ENCODE measurements at places on chromosomes 7 and 10.

GRCh38 chr7:102261451-102261850 is 25.2 kb upstream of the SH2B2 start:
- DNase-seq: no peak

DNA sequence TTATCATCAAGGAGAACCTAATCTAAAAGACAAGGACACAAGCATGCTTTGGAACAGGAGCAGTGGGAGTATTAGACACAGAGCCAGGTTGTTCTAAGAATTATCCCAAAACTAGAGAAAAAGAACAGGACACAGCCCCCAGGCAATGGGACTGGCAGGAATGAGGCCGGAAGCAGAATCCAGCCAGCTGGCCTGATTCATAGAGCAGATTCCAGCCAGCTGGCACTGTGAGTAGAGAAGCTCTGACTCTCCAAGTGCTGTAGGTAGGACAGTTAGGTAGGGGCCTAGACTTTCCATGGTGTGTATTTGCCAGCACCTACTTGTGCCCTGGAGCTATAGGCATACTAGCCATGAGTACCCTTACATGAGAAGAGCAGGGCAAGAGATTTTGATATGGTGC is 13.3 kb upstream of the RAB18 start:
- DNase-seq: no peak

GRCh38 chr10:103506061-103506460 is 12.6 kb downstream of the NEURL1 start:
- no peak for DNase-seq

DNA sequence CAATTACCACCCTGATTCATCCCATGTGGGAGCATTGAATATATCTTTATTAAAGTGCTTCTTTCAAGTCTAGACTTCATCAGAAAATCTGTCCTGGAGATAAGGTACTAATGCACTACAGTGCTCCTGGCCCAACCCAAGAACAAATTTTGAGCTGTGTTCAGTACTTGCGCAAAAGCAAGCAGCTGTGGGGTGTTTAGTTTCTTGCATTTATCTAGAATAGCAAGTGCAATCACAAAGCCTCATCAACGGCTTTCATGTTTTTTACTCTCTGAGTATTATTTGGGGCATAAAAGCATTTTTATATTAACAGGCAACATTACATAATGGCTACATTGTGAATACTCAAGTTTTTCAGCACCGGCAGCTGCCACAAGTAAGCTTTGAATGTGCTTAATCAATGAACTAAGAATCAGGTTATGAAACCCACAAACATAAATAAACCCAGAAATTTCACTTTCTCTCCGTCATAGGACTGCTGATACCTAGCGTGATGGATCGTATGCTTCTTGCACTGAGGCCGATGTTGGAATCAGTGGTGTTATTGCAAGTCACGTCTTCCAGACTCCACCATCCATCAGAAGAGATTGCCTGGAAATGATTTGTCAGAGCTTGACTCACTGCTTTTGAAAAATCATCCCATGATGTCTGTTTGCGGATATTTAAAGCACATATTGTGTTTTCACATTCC is 113.1 kb downstream of the CTTNBP2 start:
- DNase-seq: no peak

GRCh38 chr10:50506861-50507573 is 116.7 kb downstream of the SGMS1 start:
- no peak for DNase-seq

DNA sequence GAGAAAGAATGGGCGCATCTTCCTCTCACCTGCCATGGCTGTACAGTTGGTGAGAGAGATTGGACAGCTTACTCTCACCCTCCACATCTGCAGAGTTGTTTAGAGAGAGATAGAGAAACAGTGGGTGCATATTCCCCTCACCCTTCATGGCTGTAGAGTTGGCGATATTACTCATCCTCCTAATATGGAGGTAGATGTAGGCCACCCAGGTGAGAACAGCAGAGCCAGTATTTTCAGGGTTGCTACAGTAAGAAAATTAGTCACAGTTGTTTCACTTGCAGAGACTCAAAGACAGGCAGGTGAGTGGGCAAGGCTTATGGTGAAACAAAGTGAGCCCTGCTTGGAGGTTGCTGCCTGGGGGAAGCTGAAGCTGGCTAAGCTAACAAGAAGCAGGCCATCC is 65.0 kb upstream of the PFKP start:
- no peak for DNase-seq

DNA sequence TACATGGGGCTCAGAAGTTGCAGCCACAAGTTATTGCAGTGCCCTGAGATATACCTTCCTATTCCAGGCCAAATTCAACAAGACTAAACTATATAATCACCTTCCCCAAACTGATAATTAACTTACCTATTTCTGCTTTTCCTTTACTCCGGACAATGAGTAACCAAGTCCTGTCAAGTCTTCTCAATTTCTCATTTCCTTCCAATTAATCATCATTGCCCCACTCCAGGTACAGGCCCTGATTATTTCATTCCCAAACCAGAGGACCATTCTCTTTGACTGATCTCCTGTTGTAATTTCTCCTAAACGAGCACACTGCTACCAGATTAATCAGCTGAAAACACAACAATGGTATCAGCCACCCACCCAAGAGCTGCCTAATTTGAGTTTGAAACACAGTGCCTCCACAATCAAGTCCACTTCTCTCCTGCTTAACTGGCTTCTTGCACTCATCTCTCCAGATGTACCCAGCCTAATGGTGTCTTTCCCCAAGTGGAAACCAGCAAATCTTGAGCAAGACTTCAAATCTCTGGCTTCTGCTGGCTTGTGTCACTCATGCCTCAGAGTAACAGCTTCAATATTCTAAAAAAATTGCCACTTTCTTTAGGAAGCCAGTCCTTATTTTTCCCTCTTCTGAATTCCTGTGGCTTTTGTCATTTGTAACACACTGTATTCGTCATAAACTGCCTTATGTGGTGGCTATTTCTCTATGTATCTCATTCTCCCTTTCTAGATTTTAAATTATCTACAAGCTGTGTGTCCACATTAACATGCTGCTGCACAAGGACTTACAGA is 89.1 kb downstream of the CDK6 start:
- no peak for DNase-seq

- DNase-seq: no peak
Observed at GRCh38 chr7:38524786-38525185, 106.4 kb downstream of the AMPH start.

DNA sequence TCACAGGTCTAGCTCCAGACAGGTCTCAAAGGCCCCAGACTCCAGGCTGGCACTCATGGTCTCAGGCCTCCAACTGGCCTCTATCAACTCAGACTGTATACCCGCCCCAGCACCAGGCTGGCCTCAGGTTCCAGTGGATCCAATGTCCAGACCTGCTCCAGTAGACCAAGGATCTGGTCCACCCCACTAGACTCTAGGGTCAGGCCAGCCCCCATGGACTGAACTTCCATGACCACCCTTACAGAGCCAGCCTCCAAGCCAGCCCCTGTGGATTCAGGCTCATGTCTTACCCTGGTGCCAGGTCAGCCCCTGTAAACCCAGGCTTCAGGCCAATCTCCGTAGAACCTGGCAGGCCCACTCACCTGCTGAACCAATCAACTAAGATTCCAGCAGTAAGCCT is 16.8 kb upstream of the GNAT3 start:
- DNase-seq: no peak

DNA sequence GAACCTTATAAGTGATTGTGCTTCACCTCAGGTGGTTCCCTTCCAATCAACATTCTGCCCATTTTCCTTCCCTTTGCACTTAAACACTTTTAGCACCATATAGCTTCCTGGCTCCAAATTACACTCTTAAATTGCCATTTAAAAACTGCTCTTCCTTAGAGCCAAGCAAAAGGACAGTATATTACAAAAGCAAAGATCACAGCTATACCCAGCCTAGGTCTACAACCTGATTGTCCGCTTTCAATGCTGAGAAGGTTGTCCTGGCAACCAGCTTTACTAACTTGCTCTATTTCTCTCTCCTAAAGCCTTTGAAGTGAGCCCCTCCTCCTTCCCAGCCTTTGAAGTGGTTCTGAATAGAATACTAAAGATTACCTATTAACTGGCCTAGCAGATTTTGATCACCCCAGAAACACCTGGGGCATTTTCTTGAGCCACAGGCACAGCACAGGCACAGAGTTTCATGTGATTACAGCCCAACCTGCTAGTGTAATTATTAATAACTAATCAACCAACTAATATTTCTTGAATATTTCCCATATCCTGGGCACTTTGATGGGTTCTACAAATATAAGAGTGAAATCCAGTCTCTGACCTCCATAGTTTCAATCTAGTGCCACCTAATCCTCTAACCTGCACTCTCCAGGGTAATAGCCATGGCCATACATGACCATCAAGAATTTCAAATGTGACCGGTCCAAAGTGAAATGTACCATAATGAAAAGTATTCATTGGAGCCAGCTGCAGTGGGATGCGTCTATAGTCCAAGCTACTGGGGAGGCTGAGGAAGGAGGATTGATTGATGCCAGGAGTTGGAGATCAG is 63.6 kb upstream of the TRIM24 start:
- no peak for DNase-seq

DNA sequence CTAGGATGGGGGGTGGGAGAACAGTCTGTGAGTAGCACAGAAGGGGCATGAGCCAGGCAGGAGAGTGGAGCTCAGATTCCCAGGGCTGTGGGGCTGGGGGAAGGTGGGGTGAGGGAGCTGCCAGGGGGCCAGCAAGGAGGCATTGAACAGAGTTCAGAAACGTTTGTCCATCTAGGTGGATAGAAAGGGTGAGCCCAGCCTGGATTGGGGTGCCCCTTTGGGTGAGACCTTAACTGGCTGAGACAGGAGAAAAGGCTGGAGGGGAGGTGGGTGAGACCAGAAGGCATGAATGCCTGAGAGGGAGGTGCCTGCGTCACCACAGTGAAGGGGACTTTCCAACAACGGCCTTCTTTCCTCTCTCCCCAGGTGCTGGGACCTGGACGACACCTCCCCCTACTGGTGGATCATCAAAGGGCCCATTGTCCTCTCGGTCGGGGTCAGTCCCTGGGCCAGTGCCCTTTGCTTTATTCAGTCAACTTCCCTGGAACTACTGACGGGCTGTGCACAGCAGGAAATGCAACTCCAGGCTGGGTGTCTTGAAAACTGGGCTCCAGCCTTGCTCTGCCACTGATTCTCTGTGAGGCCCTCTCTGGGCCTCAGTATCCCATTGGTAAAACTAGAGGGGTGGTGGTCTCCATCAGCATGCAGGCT is 11.0 kb downstream of the GHRHR start:
- peak; percentile 69 for DNase-seq

GRCh38 chr7:45217358-45217757 is 59.8 kb downstream of the RAMP3 start:
- DNase-seq: no peak

GRCh38 chr10:48444266-48444665 is 137.8 kb downstream of the MAPK8 start:
- DNase-seq: no peak

GRCh38 chr10:77157248-77158019 is 480.2 kb downstream of the KCNMA1 start:
- DNase-seq: no peak

DNA sequence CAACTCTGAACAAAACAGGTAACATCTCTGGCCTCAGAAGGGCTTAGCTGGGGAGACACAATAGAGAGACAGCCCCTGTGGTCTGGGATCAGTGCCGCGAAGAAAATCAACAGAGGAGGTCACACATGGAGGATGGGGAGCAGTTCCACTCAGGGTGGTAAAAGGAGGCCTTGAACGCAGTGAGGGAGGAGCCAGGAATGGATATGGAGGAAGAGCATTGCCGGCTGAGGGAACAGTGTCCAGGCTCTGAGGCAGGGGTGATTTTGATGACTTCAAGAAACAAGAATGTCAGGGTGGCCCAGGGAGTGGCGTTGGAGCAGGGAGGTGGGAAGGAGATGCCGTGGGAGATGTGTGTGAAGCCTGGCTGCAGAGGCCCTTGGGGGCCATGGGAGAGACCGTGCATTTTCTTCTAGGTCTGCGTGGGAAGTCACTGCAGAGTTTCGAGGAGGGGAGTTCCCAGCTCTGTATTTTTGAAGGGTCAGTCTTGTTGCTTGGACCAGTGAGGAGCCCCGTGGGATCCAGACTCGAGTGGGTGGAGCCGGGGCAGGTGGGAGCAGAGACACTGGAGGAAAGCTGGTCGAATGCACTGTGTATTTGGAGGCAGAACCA is 35.7 kb upstream of the SH2D4B start:
- no peak for DNase-seq

GRCh38 chr7:138170959-138171703 is 94.9 kb downstream of the AKR1D1 start:
- DNase-seq: no peak

GRCh38 chr10:86524225-86524962 is 2.8 kb upstream of the WAPL start:
- DNase-seq: no peak

- DNase-seq: no peak
Observed at GRCh38 chr7:135161669-135162068, 8.8 kb downstream of the CYREN start.

- no peak for DNase-seq
Observed at GRCh38 chr10:117421985-117422384, 46.7 kb upstream of the PDZD8 start.

DNA sequence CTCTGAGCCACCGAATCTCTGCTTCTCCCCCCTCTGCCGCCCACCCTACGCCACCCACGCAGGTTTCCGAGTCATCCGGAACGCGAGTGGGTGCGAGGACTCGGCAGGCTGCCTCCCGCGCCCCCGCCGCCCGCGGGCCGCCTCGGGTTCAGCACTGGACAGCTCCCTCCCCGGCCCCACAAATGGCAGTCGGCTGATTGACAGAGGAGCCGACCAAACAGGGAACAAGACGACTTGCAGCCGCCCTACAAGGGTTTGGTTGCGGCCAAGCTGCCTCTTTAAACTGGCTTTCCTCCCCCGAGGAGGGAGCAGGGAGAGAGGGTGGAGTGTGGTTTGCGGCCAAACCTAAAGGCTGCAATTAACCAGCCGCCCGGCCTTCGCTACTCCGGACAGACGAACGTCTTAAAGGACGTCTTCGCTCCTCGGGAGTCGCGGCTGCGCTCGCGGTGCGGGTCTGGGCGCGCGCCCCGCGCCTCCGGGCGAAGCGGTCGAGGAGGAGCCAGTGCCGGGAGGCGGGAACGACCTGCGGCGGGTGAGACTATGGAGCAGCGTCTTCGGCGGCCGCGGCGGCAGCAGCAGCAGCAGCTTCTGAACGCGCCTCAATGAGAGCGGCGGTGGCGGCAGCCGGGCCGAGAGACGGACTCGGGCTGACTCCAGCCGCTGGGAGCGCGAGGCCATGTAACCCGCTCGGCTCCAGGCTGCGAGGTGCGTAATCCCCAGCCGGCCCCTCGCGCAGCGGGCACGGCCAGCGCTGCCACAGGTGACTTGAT is at the start of gene GPR158:
GPR158 (plus strand) TSS at position 541 of the 770 bp plus-strand sequence. CDS start 420 bp downstream, outside the sequence.
- peak; percentile 82 for DNase-seq

DNA sequence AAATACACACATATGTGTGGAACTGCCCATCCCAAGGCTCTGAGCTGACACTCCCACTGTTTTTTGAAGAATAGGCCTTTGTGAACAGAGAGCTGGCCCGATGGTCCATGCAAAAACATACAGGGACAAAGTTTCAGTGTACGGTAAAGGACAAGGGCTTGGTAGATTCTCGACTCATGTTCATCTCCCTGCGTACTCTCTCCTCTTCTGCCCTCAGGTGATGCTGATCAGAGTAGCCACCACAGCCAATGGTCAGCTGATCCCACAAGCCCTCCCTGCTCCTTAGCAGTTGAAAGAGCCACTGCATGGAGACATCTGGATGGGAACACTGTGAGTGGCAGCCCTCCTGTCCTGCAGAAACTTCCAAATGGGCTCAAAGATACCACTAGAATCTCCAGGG is 23.1 kb upstream of the C10orf71 start:
- no peak for DNase-seq

- DNase-seq: no peak
Observed at GRCh38 chr10:7707102-7707501, 4.0 kb downstream of the ITIH2 start.

GRCh38 chr7:47360301-47360900 is 221.5 kb downstream of the TNS3 start:
- no peak for DNase-seq

Measured in heart right ventricle (tissue), 16 donors.